ENCODE measurements at places on chromosomes 3 and 15. TPM values are rescaled to one million over a fixed set of nuclear protein-coding genes. Genes with fewer than 3 reads are reported as not detected.

The GP9 gene
- total RNA-seq = 1.2 TPM

The CD80 gene
- 7.9 TPM for total RNA-seq

The CA12 gene
- 6.7 TPM for total RNA-seq

The OXSR1 gene
- total RNA-seq = 32.7 TPM

All from upper lobe of right lung (tissue), 1 donor.